Left lung (tissue), 14 donors: ENCODE measurements at places on chromosomes 16 and 17.

DNA sequence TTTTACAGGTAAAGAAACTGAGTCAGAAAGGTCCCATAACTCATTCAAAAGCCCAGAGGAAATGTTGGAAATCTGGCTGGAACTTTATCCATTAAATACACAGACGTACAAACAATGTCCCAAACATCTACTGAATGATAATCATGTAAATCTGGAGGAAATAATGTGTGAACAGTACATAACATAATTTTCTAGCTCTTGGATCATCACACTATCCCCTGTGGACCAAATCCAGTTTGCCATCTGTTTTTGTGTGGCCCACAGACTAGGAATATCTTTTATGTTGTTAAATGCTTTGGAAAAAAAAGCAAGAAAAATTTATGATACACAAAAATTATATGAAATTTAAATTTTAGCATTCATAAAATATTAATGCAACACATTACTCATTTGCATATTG is 389.9 kb upstream of the SOX9 start:
- H3K27me3 ChIP-seq: no peaks in the 10 kb centered on the region
- no peak for DNase-seq
- no peak overlapping the region for H3K27ac ChIP-seq
- no peaks in the 10 kb centered on the region for H3K4me1 ChIP-seq
- no peaks in the 10 kb centered on the region for H3K36me3 ChIP-seq

DNA sequence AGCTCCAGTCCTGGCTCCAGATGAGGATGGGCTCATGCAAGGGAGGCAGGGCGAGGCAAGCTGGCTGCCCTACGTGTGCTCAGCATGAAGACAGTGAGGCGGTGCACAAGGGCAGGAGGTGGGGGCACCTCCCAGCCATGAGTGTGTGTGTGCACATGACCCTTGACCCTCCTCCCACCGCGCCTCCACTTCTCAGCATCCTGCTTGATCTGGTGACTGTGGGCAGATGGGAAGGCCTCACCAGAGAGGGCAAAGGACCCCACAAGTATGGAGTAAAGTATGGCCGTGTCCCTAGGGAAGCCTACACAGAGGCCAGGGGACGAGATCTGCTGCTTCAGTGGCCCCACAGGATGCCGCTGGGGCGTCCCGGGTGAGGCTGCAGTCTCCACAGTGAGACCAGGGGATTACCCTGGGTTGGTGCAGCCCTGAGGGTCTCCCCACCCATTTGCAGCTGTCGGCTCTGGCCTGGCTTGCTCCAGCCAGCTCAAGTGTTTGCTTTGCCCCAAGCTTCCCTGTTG is 7.9 kb upstream of the RNF222 start:
- no peaks in the 10 kb centered on the region for H3K36me3 ChIP-seq
- no peak overlapping the region for H3K27ac ChIP-seq
- no peak for DNase-seq
- no peaks in the 10 kb centered on the region for H3K27me3 ChIP-seq
- no peak overlapping the region for H3K4me3 ChIP-seq

DNA sequence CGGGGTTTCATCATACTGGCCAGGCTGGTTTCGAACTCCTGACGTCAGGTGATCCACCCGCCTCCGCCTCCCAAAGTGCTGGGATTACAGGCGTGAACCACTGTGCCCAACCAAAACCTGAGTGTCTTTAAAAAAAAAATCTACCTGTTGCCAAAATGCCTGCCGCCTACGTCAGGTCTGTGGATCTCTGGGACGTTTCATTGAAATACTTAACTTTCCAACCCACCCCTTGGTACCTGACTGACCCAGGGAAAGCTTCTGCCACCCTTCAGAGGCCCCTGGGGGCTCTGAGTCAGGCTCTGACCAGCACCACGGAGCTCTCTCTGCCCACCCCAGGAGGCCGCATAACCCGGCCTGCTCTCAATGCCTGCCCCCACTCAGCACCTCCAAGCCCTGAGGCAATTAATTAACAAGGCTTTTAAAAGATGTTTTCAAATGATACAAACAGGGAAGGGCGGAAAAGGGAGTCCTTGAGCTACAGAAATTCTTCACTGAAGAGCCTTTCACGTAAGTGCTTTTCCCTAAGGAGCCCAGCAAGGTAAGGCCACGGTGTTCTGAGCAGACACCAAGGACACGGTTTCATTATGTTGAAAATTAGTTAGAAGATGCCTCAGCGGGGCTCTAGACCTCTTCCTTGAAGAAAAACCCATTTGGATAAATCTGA is 29.3 kb upstream of the GSG1L start:
- peak overlapping the region; percentile 21 for H3K27ac ChIP-seq
- DNase-seq: no peak
- H3K4me3 ChIP-seq: no peak overlapping the region
- H3K27me3 ChIP-seq: no peaks in the 10 kb centered on the region

DNA sequence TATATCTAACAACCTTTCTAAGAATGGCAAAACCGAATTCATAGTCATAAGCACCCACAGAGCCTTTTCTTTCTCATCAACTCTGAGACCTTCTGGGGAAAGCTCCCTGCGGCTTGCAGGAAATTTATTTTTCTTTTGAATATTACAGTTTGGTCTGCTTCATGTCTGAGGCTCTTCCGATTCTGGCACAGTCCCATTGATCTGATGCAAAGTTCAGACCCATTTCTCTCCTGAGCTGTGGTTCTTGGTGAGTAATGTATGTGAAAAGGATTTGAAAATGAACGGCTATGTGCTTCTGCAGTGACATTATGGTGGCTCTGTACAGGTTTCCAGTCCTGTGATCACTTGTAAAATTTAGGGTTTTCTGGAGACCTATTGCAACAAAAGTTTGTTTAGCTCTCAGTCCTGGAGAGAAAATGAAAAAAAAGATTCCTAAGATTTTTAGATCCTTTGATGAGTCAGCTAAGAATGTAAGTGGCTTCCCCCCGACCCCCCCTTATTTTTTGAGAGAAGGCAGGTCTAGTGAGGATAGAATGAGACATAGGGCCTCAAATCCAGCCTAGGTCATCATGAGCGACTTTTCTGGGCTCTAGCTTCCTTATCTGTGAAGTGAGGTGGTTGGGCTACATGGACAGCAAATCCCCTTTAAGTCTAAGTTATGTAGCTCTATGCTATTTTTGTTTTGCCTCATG is 4.6 kb downstream of the GAN start:
- peaks cover 23% of the 10 kb centered on the region for H3K4me1 ChIP-seq
- H3K27me3 ChIP-seq: no peaks in the 10 kb centered on the region
- DNase-seq: no peak

DNA sequence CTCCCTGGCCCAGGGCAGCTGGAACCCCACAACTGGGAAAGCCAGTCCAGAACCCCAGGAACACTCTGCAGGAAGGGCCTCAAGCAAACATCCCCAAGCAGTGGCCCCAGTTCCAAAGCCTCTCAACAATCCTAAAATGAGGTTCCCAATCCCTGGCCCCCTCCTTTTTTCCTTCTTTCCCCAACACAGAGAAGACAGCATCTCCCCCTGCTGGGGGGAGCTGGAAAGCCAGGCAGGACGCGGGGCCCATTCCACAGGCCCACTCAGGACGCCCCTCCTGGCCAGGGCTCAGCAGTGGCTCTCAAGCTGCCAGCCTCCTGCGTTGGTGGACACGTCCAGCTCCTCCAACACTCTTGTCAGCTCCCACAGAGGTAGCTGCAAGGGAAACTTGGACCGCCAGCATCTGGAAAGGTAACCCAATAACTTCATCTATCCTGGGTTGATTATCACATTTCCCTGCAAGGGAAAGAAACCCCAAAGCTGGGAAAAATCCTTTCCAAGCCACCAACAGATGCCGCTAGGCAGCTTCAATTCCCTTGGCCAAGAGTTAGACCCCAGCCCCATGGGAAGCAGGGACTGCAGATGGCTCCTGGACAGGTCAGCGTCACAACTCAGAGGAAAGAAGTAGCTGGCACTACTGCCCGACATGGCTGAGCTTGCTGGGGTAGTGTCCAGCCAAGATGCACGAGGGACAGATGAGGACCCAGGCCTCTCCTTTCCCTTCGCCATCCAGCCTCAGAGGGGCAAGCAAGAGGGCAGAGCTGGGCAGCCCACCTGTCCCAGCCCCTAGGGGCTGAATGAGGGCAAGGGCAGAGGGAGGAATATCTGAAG is 7.6 kb downstream of the HDAC5 start:
- no peaks in the 10 kb centered on the region for H3K36me3 ChIP-seq
- H3K4me1 ChIP-seq: peaks cover 35% of the 10 kb centered on the region
- H3K27me3 ChIP-seq: no peaks in the 10 kb centered on the region
- no peak overlapping the region for H3K4me3 ChIP-seq
- H3K27ac ChIP-seq: no peak overlapping the region

DNA sequence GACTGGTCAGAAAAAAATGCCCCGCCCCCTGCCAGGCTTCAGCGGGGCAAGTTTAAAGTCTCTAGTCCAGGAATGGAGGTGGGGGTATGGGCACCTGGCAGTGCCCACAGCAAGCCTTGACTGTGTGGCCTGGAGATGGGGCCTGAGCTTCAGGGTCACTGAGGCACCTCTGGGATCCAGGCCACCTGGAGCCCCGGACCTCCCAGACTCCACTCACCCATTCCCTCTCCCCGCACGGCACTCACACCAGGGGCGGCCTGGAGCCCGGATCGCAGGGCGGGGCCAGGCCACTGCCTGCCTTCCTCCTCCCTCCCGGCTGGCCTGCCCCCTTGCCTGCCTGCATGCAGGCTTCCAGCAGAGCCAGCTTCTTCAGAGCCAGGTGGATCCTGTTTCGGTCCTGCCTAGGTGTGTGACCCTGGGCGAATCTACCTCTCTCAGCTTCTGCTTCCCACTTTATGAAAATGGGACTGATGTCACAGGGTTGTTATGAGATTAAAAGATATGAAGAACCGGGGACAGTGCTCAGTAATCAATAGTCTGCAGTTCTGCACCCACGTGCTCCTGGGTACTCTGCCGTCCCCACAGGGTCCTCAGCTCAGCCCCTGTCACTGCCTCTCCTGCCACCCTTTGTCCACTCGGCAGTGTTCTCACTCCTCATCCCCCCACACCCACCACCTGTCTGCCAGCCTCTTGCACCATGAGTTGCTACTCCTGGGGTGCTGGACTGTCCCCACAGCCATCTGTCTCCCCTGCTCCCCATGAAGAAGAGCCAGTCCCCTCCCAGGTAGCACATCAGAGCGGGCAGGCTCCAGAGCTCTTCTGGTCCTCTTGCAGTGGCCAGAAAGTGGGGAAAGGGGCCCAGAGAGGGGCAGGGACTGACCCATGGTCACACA is 1.2 kb upstream of the TCAP start:
- no peak overlapping the region for H3K4me3 ChIP-seq
- no peak for DNase-seq
- peaks cover 86% of the 10 kb centered on the region for H3K4me1 ChIP-seq

DNA sequence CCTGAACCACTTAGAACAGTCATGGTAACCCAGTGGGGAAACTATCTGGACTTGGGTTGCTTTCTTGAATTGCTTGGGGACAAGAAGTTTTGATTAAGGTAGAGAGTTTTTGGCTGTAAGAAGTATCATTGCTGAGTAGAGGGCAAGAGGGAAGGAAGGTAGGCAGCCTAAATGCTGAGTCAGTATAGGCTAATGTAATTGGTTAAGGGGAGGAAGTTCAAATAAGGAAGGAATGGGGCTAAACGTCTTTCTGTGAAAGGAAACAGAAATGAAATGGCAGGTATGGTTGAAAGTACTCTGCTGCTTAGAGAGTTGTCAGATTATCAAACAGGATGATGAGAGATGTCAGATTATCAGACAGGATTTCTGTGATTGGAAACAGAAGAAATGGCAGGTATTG is 20.3 kb downstream of the KPNB1 start:
- H3K36me3 ChIP-seq: peaks cover 99% of the 10 kb centered on the region
- H3K27me3 ChIP-seq: no peaks in the 10 kb centered on the region
- no peak overlapping the region for H3K4me3 ChIP-seq
- DNase-seq: no peak
- H3K27ac ChIP-seq: peak overlapping the region; percentile 75
- peaks cover 43% of the 10 kb centered on the region for H3K4me1 ChIP-seq

DNA sequence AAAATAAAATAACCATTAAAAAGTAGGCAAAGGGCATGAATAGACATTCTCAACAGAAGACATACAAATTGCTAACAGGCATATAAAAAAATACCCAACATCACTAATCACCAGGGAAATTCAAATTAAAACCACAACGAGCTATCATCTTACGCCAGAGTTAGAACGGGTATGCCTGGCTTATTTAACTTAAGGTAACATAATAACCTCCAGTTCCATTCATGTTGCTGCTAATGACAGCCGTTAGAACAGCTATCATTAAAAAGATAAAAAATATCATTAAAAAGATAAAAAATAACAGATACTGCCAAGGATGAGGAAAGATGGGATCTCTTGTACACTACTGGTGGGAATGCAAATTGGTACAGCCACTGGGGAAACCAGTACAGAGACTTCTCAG is 89.3 kb downstream of the GAS7 start:
- H3K27ac ChIP-seq: no peak overlapping the region
- no peaks in the 10 kb centered on the region for H3K36me3 ChIP-seq
- peaks cover 4% of the 10 kb centered on the region for H3K27me3 ChIP-seq
- no peak for DNase-seq
- peaks cover 4% of the 10 kb centered on the region for H3K4me1 ChIP-seq

DNA sequence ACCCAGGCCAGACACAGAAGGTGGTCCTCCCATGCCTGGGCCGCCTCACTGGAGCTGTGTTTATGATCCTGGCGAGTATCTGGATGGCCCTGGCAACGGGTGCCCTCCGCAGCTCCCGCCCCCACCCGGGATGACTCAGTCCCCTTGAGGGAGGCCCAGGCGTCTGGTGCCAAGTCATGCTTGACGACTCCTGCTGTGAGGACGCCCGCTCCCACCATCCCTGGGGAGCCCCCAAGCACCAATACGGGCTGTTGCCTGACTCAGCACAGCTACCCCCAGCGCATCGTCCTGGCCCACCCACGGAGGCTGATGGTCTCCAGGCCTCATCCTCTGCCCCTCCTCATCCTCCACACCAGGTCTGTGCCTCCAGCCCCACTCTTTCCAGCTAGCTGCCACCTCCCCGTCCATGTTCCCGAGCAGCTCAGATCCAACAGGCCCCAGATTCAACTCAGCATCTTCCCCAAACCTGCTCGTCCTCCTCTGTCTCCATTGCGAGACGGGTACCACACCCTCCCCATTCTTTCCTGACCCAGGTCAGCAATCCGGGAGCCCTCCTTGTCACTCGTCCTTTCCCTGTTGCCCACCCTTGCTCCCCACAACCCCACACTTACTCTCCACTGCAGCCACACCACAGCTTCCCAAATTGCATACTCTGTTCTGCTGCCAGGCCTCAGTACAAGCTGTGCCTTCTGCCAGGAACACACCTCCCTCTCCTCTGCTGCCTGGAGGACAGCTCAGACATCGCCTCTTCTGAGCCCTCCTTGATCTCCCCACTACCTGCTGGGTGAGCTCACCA is 2.6 kb downstream of the CAMKK1 start:
- H3K4me3 ChIP-seq: no peak overlapping the region
- no peak overlapping the region for H3K27ac ChIP-seq
- no peaks in the 10 kb centered on the region for H3K36me3 ChIP-seq
- no peaks in the 10 kb centered on the region for H3K27me3 ChIP-seq
- no peak for DNase-seq
- peaks cover 86% of the 10 kb centered on the region for H3K4me1 ChIP-seq

GRCh38 chr16:78434401-78434800 is 334.9 kb downstream of the WWOX start:
- H3K36me3 ChIP-seq: no peaks in the 10 kb centered on the region
- H3K27me3 ChIP-seq: no peaks in the 10 kb centered on the region
- H3K4me1 ChIP-seq: no peaks in the 10 kb centered on the region

DNA sequence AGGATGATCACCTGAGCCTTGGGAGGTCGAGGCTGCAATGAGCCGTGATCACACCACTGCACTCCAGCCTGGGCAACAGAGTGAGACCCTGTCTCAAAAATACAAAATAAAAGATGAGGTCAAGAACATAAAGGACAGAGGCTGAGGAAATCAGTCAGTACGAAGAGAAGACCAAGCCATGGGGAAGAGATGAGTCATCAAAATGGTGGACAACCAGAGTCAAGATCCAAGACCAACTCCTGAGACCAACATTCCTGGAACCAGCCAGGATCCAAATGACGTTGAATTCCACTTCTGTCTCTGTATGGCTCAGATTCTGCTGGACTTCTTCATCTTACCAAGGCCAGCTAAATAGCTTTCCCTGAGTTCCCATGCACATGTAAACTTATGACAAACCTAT is 44.8 kb upstream of the NOG start:
- H3K4me1 ChIP-seq: no peaks in the 10 kb centered on the region
- H3K4me3 ChIP-seq: no peak overlapping the region
- no peak for DNase-seq
